ENCODE measurements at places on chromosomes 7 and 10.

- ATAC-seq, result no peak
These were observed 15.6 kb upstream of the CXCL12 start for GRCh38 chr10:44400541-44400940.

DNA sequence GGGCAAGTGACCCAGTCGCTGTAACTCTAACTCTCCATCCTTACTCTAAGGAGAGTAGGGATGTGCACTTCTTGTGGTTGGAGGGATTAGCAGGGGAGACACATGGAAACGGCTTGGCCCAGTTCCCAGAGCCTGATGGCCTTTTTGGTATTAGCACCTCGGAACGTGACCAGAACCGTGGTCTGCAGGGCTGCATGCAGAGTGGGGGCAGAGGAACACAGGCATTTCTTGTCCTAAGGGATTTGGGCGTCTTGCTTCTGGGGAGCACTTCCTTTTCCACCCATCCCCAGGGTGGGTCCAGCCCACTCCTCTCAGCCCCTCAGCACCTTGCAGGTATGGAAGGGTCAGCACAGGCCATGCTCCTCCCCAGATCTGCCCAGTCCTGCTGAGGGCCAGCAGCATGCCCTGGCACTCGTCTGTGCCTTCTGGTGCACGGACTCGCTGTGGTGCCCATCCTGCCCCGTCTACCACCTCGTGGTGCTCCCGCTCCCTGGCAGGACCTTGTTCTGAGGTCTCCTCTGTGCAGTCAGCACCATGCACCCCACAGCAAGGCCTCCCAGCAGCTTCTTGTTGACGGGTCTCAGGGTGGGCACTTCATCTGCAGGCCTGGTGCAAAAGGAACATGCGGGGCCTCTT lies 109.6 kb downstream of the ACTR3B start:
- ATAC-seq, result peak; percentile 11

GRCh38 chr10:71083716-71083975 lies 128.7 kb upstream of the UNC5B start:
- ATAC-seq, result no peak

DNA sequence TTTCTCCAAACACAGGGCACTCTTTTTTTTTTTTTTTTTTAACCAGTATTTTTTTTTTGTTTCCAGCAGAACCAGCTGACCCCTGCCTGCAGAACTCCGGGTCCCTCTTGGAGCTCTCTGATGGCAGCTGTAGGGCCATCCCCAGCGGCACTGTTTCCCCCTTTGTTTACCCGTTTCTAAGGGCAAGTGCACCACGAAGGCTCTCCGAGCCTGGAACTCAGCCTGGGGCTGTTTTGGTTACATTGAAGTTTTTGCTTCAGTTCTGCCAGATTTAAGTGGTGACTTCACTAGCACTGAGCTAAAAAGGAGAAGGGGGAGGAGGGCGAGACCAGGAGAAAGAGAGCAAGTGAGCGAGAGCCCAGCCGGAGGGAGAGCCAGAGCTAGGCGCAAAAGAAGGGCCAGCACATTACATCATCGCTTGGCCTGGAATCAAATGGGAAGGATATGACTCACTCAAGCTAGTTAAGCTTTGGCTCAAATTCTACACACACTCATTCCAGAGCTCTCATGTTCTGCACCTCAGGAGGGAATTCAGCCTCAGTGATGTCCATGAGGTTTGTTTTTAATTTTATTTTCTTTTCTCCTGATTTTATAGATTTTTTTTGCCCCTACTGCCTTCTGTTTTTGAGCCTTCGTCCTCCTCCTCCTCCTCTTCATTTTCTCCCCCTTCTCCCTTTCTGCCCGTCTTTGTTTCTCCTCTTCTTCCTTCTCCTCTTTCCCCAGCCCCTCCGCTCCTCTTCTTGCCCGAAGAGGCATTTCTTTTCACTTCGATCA lies 272.3 kb downstream of the TRIL start:
- ATAC-seq, result peak; percentile 97

DNA sequence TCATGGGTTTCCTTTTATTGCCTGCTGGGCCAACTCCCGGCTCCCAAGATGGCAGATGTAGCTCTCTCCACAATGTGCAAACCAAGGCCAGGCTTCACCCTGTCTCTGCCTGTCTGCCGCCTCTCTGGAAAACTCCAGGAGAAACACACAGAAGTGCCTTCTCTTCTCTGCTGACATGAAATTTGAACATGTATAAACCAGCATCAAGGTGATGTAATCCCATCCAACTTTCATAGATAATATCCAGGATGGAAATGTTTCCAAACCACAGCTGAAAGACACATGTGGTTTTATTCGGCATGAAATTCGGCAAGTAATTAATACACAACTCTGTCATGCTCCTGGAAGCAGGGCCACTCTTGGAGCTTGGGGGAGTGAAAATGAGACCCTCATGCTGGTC lies 297.2 kb downstream of the C7orf25 start:
- ATAC-seq, result no peak

DNA sequence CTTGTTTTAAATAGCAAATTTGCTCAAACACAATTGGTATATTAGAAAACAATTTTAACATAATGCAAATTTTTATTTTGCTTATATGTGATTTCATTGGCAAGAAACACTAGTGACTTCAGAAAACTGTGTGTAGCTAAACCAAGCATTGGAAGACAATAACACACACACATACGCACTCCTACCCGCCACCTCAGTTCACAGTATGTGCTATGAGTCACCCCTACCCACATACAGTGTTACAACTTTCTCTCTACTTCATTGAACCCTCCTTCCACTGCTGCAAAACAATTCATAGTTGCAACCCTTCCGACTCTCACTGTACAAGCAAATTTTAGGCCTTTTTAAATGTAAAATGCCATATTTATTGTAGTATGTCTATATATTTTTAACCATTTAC lies 119.9 kb upstream of the THSD7A start:
- no peak for ATAC-seq

DNA sequence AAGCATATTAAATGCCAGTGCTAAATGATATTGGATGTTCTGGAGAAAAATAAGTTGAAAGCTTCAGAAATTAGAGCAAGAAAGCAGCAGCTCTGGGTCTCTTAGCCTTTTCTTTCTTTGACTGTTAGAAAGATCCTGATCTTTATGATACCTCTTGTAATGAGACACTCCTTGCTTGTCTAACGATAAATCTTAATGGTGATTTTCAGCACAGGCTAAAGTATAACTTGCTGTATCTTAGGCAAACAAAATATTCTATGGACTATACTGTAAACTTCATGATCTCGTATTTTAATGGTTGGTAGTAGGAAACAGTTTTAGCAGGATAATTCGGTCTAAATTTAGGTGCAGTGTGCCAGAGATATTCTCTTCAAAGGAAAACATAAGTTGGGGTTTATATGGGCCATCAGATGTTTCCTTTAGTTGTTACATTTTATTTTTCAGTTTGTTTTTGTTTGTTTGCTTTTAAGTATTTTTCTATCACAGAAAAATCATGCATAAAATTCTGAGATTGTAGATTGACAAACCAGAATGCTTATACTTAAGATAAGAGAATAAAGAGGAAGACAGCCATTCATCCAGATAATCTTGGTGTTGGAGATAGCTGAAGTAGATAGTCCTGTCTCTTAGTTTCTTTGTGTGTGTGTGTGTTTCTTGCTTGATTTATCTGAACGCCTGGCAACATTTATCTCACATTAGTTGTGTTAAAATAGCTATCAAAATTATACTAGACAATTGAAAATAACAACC lies 4.7 kb downstream of the CASD1 start:
- no peak for ATAC-seq

GRCh38 chr7:158309868-158310763 lies 277.5 kb downstream of the PTPRN2 start:
- ATAC-seq, result no peak

DNA sequence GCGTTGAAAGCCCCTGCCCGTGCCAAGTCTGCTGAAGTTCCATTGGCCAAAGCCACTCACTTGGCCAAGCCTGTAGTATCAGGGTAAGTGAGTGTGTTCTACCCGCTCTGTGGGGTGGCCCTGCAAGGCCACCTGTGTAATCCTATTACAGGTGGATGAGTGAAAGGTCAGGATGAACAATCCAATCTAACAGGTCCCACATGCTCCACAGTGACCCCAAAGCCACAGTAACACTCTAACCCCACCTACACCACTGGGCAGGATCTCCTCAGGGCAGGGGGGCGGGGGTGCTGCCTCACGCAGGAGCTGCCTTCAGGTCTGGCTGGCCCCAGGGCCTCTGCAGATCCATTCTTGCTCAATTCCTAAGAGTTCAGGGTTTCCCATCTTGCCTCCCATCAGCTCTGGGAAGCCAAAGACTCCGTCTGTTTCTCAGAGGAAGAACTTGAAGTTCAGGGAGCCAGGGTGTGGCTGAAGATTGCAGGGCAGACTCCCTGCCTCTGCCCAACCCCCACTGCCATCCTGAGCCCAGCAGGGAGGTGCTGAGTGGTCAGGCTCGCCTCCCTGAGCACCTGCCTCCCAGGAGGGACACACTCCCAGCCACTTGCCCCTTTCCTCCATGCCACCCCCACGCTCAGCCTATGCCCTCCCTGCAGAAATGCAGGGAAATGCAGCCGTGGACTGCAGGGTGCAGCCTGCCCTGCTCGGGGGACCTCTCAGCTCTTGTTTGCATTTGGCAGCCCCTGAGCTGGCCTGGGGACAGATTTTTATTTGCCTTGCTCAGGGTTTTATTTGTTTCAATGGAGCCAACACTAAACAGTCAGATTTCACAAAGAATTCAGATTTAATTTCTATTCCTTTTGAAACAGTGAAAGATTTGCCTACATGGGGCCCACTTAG lies 9.8 kb upstream of the COMTD1 start:
- ATAC-seq, result no peak

- no peak for ATAC-seq
These were observed 156.0 kb downstream of the FAM107B start for GRCh38 chr10:14618674-14619073.

- ATAC-seq, result peak; percentile 59
These were observed 84.6 kb downstream of the CH25H start for GRCh38 chr10:89122433-89123051.

GRCh38 chr7:496528-497295 lies 22.9 kb downstream of the PDGFA start:
- ATAC-seq, result no peak

DNA sequence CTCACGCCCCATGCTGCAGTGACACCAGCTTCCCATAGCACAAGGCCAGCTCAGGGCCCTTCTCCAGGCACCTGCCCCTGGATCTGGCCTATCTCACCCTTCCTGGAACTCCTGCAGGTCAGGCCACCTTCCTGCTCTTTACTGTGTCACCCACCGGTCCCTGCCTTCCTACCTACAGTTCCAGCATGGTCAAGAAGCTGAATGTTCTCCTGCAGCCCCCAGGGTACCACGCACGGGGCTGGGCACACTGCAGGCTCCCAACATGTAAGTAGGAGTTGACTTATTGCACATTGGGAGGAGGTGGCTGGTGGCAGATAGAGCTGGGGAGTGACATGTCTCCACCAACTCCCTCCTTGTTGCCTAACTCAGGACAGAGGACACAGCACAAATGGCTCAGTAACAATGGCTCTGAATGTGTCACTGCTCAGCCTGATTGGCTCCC lies 14.5 kb downstream of the ITPRIP start:
- ATAC-seq, result no peak

GRCh38 chr7:21106296-21106732 lies 319.6 kb upstream of the SP8 start:
- ATAC-seq, result no peak

DNA sequence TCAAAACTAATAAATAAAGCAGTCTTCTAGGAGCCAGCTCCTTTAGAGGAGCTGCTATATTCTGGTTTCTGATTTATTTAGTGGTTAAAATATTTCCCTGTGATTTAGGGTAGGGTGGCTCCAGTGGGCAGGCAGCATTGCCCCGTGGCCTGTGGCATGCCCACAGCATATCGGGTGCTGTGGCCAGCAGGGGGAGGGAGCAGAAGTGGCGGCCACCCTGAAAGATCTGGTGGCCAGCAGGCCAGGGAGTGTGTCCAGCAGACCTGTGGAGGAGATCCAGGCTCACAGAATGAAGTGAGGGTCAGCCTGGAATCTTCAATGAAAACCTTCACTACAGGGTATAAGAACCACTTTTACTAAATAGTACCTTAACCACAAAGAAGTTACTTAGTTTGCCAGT lies 189.2 kb downstream of the TAX1BP1 start:
- no peak for ATAC-seq

GRCh38 chr10:44391981-44392380 lies 7.1 kb upstream of the CXCL12 start:
- ATAC-seq, result no peak

All from gastroesophageal sphincter (tissue), 4 donors.